Mesangial cell (primary cell): ENCODE measurements at places on chromosomes 7 and 10. TPM values are rescaled to one million over a fixed set of nuclear protein-coding genes. Genes with fewer than 3 reads are reported as not detected.

The KNDC1 gene
- 0.16 TPM in 1 of 2 replicates, not detected in the other for total RNA-seq

The RALA gene
- 15.0 and 24.1 TPM in 2 replicates for total RNA-seq

The SSC4D gene
- total RNA-seq: 3.1 and 21.9 TPM in 2 replicates

The GOLGA7B gene
- under 0.01 TPM in 2 replicates for total RNA-seq

The DNAJB9 gene
- 12.2 and 26.9 TPM in 2 replicates for total RNA-seq

The LRRN3 gene
- 0.33 and 1.9 TPM in 2 replicates for total RNA-seq

The CHCHD2 gene
- total RNA-seq: 327 and 642 TPM in 2 replicates

The SNX10 gene
- 3.9 and 4.1 TPM in 2 replicates for total RNA-seq

The HOXA10 gene
- 45.8 and 54.5 TPM in 2 replicates for total RNA-seq

The CYP26A1 gene
- total RNA-seq: 1.0 TPM in 1 of 2 replicates, not detected in the other

The CFAP46 gene
- total RNA-seq: 1.8 and 2.3 TPM in 2 replicates

The TUBB8 gene
- total RNA-seq: 0.25 and 0.33 TPM in 2 replicates
